NCI-H226 (cell line): ENCODE measurements at places on chromosomes 13 and 19.

DNA sequence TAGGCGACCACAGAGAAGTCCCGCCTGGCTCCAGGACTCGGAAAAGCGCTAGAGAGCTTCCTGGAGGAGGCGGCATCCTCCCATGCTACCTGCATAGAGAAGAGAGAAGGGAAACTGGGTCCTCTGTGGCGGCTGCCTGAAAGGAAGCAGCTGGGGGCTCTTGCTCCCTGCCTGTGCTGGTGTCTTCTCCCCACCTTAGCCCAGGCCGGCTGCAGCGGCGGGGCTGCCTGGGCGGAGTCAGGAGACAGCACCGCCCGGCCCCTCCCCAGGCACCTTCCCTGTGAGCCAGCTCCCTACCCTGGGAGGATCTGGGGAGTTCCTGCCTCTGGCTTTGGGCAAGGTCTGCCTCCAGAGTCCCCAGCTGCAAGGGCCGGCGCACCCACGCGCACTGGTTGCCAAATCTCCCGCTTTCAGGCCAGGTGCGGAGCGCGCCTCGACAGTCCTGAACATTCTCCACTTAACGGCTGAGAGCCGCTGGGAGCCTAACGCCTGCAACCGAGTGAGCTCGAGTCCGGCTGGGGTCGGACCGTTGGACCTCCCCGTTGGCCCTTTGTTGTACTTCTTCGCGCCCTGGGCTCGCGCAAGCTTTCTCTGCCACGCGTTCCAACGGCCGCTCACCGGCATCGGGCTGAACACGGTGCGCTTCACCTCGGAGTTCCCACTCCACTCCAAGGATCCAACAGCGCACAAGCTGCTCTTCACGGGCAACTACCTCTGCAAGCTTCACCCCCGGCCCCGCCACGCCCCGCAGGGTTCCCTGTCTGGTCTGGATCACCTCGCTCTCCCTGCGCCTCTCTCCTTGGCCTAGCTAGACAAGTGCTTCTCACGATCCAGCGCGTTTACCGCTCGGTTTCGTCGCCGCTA lies 21.8 kb upstream of the ZNF30 start:
- DNase-seq, result no peak

- DNase-seq, result no peak
Observed at GRCh38 chr19:44883922-44884321, 7.1 kb upstream of the TOMM40 start.

DNA sequence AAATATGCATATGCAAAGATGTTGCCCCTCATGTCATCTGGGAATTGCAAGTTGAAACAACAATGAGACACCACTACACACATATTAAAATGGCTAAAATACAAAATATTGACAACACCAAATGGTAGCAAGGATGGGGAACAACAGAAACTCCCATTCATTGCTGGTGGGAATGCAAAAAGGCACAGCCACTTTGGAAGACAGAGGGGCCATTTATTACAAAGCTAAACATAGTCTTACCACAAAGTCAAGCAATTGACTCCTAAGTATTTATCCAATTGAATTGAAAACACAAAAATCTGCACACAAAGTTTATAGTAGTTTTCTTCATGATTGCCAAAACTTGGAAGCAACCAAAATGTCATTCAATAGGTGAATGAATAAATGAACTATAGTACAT lies 6.1 kb upstream of the SERPINE3 start:
- DNase-seq, result no peak

- no peak for DNase-seq
Observed at GRCh38 chr19:44816301-44816700, 7.4 kb downstream of the BCAM start.

DNA sequence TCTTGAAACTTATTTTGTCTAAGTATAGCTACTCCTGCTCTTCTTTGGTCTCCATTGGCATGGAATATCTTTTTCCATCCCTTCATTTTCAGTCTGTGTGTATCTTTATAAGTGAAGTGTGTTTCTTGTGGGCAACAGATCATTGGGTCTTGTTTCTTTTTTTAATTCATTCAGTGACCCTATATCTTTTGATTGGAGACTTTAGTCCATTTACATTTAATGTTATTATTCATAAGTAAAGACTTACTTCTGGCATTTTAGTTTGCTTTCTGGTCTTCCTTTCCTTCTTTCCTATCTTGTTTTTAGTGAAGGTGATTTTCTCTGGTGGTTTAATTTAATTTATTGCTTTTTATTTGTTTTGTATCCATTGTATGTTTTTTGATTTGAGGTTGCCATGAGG lies 19.8 kb downstream of the CD70 start:
- DNase-seq, result no peak

DNA sequence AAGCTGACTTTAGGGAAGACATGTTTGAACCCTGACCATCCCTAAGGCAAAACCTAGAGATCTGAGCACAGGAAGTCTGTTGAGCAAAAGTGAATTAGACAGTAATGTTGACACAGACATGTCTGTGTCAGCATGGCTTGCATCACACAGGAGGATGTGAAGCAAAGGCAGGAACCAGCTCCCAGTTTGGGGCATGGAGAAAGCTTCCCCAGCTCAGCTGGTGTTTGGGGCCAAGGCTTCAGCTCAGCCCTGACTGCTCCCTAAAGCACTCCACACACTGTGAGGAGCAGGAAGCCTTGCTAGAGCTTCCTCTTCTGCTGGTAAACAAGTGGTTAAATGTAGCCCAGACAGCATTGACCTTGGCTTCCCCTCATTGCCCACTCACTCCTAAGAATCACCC lies 153.8 kb upstream of the UBL3 start:
- DNase-seq, result no peak

GRCh38 chr19:35511337-35511736 lies 2.1 kb downstream of the DMKN start:
- no peak for DNase-seq

DNA sequence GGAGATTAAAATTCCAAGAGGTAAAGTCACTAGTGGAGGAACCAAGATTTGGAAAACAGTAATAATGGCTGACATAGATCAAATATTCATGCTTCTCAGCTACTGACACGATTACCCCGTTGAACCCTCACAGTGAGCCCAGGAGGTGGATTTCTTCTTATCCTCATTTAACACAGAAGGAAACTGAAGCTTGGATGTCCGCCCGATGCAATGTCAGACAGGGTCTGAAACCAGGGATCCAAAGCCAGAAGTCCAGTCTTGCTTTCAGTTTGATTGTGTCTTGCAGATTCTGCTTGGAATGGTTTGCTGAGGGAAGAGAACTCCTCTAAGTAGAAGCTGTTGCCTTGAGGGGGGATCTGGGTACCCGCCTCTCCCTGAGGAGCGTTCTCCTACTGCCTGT lies 404.7 kb downstream of the KCNRG start:
- no peak for DNase-seq

GRCh38 chr19:10553943-10554381 lies 10.3 kb downstream of the ATG4D start:
- no peak for DNase-seq
